ENCODE measurements at places on chromosomes 16 and 17. TPM values are rescaled to one million over a fixed set of nuclear protein-coding genes. Genes with fewer than 3 reads are reported as not detected.

EVI2A gene
- polyA plus RNA-seq = 30.2 TPM

CSF3 gene
- not detected for polyA plus RNA-seq

RAB11FIP4 gene
- polyA plus RNA-seq = 21.0 TPM

IL34 gene
- polyA plus RNA-seq = not detected

SPEM2 gene
- polyA plus RNA-seq = not detected

OR3A3 gene
- polyA plus RNA-seq = not detected

KREMEN2 gene
- 1.5 TPM for polyA plus RNA-seq
